ENCODE measurements at places on chromosomes 6 and 20.
A peak's percentile ranks its signal among the peaks of the same experiment; 100 is the strongest.

DNA sequence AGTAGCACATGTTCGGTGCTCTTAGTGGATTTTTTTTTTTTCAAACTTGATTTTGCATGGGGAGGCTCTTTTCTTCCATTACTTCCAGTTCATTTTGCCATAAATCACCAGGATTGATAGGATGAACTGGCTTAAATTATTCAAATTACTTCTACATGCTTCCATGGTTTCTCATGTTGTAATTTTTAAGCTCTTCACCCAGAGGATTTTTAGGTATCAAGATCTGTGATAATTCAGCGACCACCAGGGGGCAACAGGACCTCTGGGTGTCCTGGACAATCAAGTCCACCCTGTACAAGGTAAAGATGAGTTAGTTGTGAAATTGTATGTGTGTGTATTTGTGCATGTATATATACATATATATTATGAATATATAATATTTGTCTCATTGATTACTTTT is 4.2 kb upstream of the EPHA7 start:
- no peak for DNase-seq

- DNase-seq = no peak
Observed at GRCh38 chr6:20790032-20790791, 256.0 kb downstream of the CDKAL1 start.

DNA sequence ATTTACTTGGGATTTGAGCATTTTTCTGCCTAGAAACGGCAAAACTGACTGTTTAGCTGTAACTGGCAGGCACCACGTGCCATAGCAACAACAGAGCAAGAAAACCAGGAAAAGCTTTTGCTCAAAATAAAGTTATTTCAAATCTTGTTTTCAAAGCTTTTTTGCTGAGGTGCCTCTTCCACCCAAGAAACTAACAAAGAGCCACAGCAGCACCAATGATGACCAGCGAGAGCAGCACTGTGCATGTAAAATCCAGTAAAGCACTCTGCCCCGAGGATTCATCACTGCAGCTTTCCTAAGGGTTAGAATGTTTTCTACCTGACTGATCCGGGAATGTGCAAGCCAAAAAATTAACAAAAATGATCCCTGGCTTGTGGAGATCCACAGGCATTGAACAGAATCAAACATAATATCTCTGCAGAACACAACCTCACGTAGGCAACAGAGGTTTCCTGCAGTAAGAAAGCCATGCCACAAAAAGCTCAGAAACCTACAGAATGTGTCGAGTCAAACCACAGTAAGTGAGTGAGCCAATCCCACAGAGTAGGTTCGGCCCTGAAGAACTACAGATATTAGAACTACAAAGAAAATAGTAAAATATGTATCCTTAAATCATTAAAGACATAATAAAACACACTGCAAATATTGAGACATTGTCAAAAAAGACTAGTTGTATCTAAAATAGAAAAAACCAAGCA is 7.4 kb upstream of the ULBP3 start:
- no peak for DNase-seq

DNA sequence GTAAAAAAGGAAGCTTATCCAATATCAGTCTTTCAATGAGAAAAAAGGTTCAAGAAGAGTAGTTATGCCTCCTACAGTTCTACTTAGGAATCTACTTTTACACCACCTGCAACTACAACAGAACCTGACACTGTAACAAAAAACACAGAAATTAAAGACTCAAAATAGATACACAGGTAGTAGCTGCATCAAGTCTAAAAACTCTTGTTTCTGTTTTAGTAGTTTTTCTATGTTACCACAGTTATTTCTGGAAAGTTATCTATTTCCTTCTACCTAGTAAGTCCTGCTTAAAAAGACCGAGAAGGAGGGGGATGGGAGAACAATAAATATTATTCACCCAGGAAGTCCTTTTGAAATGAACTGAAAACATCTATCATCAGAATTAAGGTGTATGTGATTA is 52.5 kb downstream of the ATG5 start:
- no peak for DNase-seq

DNA sequence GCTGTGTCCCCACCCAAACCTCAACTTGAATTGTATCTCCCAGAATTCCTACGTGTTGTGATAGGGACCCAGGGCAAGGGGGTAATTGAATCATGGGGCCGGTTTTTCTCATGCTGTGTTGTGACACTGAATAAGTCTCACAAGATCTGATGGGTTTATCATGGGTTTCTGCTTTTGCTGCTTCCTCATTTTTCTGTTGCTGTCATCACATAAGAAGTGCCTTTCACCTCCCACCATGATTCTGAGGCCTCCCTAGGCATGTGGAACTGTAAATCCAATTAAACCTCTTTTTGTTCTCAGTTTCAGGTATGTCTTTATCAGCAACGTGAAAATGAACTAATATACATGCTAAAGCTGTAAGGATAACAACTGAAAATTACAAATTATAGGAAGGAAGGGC is 88.3 kb downstream of the CDYL start:
- DNase-seq = no peak

- no peak for DNase-seq
Observed at GRCh38 chr20:61042506-61043385, 209.3 kb upstream of the CDH4 start.

DNA sequence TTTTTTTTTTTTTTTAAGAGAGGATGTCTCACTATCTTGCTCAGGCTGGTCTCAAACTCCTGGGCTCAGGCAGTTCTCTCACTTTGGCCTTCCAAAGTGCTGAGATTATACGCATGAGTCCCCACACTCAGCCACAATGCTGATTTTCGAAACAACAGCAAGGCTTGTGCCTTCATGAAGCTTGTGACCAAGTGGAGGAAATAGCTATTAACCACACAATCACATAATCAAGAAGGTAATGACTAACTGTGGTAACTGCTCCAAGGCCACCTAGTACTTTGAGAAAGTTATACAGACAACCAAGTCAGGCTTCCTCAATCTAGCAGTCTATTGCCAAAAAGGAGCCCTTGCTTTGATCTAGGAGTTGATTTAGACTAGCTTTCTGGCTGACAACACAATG is 46.3 kb downstream of the SOD2 start:
- DNase-seq = no peak

- no peak for DNase-seq
Observed at GRCh38 chr6:46062312-46062711, 46.7 kb upstream of the CLIC5 start.

DNA sequence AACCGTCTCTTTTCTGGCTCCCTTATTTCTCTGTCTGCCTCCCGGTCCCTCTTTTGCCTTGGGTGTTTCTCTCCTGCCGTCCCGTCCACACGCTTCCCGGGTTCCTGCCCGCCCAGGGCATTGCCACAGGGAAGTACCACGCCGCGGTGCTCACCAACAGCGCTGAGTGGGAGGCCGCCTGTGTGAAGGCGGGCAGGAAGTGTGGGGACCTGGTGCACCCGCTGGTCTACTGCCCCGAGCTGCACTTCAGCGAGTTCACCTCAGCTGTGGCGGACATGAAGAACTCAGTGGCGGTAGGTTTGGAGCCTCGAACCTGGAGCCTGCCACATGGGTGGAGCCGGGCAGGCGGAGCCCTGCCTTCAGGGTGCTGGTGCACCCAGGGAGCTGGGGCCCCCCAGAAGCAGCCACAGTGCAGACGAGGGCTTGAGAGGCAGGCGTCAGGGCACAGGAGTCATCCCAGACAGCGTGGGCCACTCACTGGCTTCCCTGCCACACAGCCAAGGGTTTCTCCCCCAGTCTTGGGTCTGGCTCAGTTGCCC is 21.3 kb downstream of the NPEPL1 start:
- DNase-seq = no peak

- DNase-seq = no peak
Observed at GRCh38 chr20:50652702-50653294, 38.5 kb downstream of the RIPOR3 start.

- no peak for DNase-seq
Observed at GRCh38 chr6:22072949-22073348, 223.9 kb downstream of the PRL start.

- DNase-seq = no peak
Observed at GRCh38 chr20:52383995-52384621, 192.5 kb upstream of the ZFP64 start.

GRCh38 chr6:81889377-81890053 is 137.0 kb upstream of the TENT5A start:
- no peak for DNase-seq

DNA sequence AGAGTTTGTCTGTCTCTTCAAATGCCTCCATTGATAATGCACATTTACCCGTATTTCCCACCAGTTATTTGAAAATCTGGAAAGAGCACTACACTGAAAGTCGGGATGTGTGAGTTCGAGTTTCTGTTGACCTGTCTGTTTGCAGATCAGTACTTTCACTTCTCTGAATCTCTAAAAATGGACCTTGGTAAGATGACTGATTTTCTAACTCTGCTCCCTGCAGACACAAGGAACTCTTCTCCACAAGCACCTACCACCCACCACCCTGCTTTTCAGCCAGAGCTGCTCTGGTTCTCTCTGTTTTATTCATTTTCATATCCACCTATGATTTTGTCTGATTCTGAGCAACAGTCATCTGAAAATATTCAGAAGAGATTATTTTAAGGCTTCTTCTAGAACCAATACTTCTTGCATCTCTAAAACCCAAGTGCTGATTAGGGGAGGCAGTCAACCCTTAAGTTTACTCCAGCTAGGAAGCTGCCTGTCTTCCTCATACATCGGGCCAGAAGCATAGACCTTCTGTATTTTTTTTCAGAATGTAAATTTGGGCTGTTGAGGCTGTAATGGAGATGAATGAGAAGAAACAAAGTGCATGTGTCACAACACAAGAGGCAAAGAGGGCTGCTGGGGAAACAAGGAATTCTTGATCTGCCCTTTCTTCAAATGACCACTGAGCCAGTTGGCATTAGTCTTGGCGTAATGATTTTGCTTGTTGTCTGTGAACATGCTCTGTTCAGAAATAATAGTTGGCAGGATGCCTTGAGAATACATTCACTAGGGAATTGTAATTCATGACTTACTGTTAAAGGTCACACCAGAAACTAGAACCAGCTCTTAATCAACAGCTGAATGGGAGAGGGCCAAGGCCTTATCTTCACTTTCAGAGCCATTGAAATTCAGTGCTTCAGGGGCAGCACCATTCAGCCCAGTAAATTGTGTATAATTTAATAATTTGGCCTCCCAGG is 85.4 kb upstream of the MYLIP start:
- peak; percentile 27 for DNase-seq

DNA sequence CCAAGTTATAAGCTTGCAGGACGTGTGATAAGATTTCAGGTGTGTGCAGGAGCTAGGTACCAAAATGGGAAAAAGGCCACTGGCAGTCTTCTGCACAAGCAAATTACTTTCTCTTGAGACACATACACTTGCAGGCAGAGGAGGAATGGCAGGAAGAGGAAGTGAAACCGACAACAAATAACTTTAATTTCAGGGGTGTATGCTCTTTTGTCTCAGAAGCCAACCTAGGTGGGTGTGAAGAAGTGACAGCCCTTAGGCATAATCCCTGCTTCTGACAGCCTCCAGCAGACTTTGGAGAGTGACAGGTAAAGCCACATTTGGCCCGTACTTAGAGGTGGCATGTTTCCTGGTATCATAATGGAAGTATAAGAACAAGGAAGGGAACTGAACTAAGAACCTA is 118.8 kb upstream of the TRAF3IP2 start:
- DNase-seq = no peak

- DNase-seq = no peak
Observed at GRCh38 chr6:127939442-127940066, 38.7 kb upstream of the THEMIS start.

GRCh38 chr6:169499848-169500247 is 202.0 kb downstream of the WDR27 start:
- no peak for DNase-seq

DNA sequence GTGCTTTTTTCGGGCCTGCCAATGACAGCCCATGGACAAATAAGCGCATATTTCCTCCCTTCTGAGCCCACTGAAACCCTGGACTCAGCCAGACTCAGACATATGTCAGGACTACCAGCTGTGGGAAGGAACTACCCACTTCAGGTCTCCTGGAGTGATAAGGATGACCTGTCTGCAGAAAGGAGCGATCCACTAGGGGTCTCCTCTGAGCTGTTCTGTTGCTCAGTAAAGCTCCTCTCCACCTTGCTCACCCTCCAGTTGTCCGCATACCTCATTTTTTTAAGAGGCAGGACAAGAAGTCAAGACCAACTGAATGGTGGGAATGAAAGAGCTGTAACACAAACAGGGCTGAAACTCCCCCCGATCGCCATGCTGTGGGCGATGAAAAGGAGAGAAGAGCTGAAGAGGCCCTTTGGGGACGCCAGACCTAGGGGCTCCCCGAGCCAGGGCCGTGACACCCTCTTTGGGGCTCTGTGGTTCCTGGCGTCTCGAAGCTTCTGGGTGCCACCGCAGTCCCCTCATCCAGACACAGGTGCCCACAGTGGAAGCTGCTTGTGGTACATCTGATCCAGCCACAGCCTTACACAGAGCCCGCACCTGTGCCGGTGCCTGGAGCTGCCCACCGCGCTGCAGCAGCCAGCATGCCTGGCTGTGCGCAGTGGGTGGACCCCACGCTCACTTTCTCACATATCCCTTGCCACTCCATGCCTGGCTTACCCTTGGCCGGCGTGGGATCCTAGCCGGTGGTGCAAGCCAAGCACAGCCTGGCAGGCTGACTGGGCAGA is 68.8 kb downstream of the EYS start:
- no peak for DNase-seq

GRCh38 chr6:167960579-167960978 is 36.9 kb upstream of the KIF25 start:
- DNase-seq = no peak

DNA sequence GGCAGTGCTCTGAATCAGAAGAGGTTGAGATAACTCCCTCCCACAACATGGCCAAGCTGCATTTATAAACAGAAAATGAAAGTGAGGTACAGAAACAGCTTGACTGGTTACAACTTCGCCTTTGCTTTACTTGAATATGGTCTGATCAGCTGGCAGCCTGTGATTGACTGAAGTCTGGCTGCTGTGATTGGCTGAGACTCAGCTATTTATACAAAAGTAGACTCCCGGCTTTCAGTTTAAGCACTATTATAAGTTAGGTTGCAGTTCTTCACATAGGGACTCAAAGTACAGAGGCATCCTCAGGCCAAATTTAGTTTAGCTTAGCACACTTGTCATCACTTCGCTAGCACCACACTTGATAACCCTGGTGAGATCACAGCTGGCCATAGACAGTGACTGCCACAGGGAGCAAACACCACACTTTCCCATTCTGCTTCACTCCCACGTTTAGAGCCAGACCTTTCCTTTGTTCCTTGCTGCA is 362.6 kb downstream of the EPM2A start:
- DNase-seq = no peak

Data from putamen (tissue), 1 donor.